ENCODE measurements at places on chromosomes 2 and 18.

DNA sequence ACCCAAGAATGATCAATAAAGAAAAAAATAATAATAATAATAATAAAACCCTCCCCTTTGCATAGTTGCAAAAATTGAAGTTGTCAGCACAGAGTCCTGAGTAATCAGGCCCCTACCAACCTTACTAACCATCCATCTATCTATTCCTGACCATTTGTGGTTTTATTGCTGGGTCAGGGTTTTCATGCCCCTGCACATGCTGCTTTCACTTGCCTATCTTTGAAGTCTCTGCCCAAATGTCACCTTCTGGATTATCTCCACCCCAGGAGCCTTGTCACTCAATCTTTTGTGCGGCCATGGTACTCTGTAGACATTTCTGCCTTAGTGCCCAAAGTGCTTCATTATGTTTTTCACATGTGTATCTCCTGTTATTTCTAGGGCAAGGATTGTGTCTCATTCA lies 35.1 kb downstream of the SLC30A6 start:
- no peak for DNase-seq

GRCh38 chr18:58044370-58045241 lies 580 bp downstream of the NEDD4L start:
- DNase-seq: no peak

DNA sequence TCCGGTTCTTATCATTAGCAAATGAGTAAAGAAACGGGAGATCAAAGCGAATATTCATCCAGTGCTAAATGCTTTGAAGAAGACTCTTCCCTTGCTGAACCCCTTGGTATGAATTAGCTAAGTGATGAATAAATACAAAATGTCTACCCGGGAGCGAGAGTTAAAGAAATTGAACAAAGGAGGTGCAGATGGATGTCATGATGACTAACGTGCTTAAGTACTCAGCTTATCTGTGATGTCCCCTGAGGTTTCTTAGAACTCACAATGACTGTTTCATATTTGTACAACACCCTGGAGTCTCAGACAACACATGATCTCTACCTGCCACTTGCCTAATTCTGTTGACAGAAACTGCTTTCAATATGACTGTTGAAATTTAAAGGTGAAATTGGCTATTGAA lies 148.5 kb downstream of the TMEM200C start:
- DNase-seq: no peak

DNA sequence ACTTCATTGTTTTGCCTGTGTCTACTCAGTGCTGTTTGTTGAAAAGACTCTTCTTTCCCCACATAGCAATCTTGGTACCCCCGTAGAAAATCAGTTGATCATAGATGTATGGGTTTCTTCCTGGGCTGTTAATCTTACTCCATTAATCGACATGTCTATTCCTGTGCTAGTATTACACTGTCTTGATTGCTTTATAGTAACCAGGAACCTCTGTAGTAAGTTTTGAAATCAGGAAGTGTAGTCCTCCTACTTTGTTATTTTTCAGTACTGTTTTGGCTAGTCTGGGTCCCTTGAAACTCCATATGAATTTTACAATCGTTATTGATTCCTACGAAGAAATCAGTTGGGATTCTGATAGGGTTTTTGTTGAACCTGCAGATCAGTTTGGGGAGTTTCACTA lies 78.8 kb upstream of the FAM136A start:
- DNase-seq: no peak

- DNase-seq: peak; percentile 91
Measured at GRCh38 chr2:60756097-60757087, at the start of gene PAPOLG. PAPOLG (plus strand) TSS chr2:60756268; CDS start chr2:60756479, 211 bp downstream.

GRCh38 chr2:223727562-223727961 lies 109.8 kb downstream of the AP1S3 start:
- DNase-seq: no peak

DNA sequence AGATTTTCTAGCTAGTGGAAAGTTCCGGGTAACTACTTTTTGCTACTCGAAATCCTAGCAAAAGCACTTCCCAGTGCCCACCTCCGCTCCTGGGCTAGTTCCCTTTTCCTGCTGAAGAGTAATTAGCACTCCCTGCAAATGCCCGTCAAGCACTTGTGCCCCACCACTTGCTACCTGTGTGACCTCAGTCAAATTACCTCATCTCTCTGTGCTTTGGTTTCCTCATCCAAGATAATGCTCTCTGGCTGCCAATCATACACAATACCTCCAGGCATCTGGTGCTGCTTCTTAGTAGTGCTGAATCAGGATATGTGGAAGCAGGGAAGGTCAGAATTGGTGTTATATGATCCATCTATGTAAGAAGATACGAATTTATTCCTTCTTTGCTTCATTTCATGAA lies 102.1 kb upstream of the CDCA7 start:
- peak; percentile 6 for DNase-seq

DNA sequence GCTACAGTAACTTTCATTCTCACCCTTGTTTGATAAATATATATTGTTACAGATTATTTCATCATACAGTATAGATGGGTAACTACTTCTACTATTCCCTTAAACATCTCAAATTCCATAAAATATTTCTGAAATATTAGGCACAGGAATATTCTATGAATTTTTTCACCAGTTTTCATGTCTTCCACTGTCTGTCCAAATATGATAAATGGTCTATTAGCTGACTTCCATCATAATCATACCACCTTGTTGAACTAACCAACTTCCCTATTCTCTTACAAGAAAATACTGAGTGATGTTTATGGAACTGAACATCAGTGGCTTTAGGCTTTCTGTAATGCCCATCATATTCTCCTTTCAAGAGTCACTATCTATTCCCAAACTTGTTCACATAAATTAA lies 82.4 kb downstream of the TRAPPC8 start:
- no peak for DNase-seq

DNA sequence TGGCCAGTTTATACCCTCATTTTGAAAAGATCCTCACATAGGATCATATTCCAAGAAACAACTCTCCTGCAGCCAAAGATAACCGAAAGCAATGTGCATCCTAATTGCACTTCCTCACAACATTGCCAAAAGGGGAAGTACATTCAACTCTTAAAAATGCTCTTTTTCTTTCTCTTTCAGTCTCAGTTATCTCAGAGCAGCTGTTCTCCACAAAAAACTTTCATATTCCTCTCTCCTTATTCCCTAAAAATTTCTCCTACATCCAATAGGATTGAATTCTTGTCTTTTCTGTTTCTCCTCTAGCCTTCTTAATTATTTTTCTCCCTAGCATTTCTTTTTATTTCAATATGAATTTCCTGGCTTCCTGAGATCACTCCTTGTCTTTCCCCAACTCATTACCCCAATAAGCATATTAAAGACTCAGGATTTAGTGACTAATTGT lies 7.4 kb upstream of the VRK2 start:
- no peak for DNase-seq

GRCh38 chr2:84904717-84905174 lies 710 bp upstream of the TMSB10 start:
- DNase-seq: peak; percentile 22

DNA sequence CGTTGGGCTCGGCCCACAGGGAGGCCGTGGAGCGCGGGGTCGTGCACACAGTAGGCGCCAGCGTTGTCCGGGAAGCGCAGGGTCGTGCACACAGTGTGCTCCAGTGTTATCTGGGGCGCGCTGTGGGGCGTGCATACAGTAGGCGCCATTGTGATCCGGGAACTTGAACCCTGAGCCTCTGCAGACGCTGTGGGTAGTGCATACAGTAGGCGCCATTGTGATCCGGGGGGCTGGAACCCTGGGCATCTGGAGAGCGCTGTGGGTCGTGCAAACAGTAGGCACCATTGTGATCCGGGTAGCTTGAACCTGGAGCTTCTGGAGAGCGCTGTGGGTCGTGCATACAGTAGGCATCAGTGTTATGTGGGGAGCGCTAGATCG lies 793 bp downstream of the ZNF236 start:
- no peak for DNase-seq

DNA sequence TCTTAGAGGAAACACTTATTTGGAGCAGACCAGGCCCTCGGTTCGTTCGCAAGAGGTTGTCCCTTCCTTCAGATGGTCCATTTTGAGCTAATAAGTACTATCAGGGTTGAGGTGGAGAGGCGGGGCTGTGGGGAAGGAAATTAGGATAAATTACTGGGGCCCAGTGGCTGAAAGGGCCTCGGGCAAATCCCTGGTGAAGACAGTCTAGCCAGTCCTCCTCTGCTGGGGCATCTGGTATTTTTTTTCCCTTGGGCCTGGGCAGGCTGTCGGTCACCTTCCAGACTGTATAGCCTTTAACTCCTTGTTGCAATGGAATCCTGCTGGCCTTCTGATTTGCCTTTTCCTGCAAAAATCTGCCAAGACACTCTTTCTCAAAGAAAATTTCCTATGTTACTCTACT lies 1.7 kb upstream of the MYO3B start:
- DNase-seq: no peak

GRCh38 chr2:85755122-85756027 lies 1.6 kb downstream of the ATOH8 start:
- no peak for DNase-seq

DNA sequence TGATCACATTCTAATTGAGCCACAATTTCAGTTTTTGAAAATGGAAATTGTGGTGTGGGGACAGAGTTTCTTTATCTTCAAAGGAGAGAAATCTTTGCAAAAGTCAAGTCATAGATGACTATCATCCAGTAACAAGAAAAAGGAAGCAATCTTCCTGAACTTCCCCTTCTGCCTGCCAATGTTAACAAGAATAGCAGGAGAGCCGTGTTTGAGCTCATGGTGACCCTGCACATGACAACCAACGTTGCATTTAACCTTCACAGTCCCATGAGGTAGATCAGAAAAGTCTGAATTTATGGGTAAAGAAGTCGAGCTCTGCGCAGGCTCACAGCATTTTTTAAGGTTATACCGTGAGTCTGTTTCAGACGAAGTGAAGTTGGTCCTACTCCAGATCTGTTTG lies 454.9 kb downstream of the LPIN1 start:
- no peak for DNase-seq

DNA sequence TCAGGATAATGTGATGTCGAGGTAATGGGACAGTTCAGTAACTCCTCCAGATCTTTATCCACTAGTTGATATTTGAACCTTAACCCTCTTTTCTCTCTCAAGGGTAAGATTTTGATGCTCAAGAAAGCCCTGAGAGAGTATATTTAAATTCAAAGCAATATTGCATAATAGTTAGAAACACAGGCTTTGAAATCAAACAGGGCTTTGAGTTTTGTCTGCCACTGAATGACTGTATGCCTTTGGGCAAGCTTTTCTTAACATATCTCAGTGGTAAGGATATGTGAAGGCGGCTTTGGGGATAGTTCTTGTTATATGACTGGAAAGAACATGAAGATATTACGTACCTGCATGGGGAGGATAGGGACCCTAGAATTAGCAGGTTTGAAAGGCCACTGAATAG lies 11.1 kb downstream of the ITPRID2 start:
- DNase-seq: no peak

- DNase-seq: no peak
Measured at GRCh38 chr2:13057671-13058070, 340.9 kb downstream of the TRIB2 start.

Data from NCI-H774 (cell line).